Activated CD8-positive, alpha-beta memory T cell treated with anti-CD3 and anti-CD28 coated beads for 48 hours (primary cell): ENCODE measurements at places on chromosomes 5 and 9.

DNA sequence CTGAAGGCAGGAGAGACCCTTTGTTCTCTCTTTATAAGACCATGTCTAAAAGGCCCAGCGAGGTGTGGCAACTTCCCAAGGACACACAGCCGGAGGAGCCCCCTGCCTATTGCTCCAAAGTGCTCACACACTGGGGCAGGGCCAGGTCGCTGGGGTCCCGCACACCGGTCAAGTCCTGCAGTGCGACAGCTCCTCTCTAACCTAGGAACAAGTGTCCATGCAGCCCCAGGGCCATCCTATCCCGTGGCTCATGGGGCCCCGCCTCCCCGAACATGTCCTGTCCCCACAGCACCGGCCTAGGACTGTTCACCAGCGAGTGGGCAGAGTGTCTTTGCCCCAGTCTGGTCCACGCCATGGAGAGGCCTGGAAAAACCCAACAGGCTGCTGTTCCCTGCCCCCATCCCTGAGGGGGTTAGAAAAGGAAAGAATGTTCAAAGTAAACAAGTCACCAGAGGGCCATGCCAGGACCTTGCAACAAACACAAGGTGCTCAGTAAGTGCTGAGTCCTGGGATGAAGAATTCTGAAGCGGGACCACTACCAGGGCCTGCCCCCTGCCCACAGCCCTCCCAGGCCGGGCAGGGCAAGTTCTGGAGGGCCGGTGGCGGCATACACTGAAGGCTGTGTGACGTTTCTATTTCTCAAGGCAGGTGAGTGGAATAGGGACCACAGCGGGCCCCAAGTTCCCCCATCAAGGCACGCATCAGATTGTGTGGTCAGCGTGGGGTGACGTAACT, 938 bp downstream of the NINJ1 start:
- DNase-seq = no peak

- DNase-seq = no peak
Measured at GRCh38 chr5:116671211-116671736, 96.7 kb upstream of the SEMA6A start.

- DNase-seq = no peak
Measured at GRCh38 chr9:104961701-104962359, 33.9 kb upstream of the ABCA1 start.

GRCh38 chr5:78182838-78183237, 111.7 kb downstream of the AP3B1 start:
- no peak for DNase-seq

DNA sequence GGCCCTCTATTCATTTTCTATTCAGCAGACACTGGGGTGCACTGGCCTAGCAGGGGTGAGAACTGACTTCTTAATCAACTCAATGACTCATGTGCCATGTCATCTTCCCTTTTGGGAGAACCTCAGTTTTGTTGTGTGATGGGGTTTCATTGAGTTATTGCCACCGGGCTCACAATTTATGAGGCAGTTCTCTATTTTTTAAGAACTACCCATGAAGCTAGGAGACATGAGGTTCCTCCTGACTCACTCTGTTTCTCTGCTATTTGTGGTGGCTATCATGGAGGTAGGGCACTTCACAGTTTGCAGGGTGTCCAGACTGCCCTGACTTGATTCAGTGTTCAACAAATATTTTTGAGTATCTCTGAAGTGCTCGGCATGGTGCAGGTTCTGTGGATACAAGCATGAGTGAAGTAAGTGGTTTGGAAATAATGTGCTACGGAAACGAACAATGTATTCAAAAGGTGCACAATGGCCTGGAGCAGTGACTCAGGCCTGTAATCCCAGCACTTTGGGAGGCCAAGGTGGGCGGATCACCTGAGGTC, 39.3 kb downstream of the SPARC start:
- no peak for DNase-seq

DNA sequence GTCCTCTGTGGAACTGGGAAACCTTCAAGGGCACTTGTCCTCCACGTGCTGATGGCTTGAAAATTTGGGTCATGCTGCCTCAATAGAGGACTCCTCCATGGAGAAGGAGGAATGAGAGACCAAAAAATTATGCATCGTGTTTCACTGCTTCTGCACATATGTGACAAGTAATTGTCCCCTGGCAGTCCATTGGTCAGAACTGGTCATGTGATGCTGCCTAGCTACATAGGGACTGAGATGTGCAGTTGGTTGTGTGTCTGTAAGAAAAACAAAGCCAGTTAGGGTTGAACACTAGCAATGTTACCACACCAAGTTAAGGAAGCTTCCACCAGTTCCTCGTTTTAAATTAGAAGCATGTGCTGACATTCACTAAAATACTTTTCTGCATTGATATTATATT, 201.9 kb upstream of the ANKH start:
- no peak for DNase-seq
